ENCODE measurements at places on chromosomes 2 and 18.

GRCh38 chr2:64426183-64426952, 27.6 kb upstream of the LGALSL start:
- DNase-seq: no peak

- no peak for DNase-seq
Measured at GRCh38 chr2:12127638-12128037, 381.2 kb downstream of the LPIN1 start.

DNA sequence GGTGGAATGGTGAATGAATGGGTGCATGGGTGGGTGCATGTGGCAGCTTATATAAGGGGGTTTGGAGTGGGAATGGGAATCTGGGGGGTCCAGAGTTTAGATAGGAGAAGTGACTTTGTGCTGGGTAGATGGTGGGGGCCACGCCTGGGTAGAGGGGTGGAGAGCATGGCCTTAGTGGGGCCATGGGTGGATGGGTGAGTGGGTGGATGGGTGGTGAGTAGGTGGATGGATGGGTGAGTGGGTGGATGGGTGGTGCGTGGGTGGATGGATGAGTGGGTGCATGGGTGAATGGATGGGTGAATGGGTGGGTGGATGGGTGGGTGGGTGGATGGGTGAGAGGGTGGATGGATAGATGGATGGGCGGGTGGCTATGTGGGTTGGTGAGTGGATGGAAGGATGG, 53.9 kb downstream of the MYO7B start:
- DNase-seq: no peak

DNA sequence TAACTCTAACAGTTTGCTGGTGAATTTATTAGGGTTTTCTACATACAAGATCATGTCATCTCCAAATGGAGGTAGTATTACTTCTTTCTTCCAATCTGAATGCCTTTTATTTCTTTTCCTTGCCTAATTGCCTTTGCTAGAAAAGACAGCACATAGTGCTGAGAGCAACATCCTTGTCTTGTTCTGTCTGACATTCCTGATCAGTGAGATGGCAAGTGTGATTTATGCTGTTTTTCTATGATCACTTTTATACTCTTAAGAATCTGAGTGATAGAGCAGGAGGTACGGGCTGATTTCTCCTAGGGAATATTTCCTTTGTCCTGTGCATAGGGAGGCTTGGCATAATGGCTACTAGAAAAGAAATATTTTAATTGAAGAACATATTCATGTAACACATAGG, 17.3 kb downstream of the LYPD6B start:
- DNase-seq: no peak

DNA sequence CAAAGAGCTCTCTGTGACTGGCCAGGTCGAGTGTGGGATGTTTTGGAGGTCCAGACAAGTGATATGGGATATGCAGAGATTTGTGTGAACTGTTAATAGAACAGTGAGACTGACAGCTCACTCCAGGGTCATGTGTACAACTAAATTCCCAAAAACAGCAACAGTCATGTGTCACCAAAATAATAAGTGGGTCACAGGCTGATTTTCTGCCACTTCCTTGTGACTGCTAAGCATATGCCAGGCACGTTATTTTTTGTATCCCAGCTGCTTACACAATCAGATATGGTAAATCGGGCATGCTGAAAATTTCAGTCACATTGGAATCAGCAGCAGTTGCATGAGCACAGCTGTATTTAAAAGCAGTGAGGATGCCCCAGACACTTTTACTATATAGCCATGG, 198.7 kb downstream of the PTGR3 start:
- no peak for DNase-seq

DNA sequence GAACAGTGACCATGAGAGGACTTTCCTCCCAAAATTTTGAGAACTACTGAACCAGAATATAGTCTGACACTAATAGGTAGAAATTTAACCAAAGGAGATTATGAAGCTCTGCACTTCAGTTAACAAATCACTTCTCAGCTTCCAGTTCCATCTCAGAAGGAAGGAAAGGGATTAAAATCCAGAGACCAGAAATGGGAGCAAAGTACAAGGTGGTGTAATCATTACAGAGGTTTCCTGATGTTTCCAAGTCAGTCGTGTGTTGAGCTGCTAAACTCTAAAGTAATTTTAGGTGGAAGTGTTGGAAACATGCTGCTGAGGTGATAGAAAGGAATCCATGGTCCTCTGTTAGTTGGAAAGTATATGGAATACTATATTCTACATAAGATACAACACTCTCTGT, 10.8 kb downstream of the TYMS start:
- no peak for DNase-seq

DNA sequence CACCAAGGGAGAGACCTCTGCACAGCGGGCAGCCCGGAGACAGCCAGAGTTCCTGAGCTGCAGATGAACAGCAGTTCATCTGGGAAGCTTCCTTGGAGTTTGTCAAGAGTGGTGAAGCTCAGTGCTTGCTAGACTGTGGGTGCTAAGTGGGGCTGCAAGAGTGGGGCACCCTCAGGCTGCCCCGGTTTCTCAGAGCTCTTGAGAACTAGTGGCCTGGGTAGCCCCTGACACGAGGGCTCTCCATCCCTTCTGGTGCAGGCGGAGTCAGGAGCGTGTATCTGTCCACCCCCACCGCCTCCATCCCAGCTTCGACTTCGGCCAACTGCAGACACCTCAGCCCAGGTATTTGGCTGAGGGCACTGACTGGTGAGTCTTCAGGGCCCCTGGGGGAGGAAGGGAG, 222.0 kb downstream of the LOXHD1 start:
- no peak for DNase-seq

- DNase-seq: no peak
Measured at GRCh38 chr2:148350199-148350598, 294.4 kb upstream of the EPC2 start.

- no peak for DNase-seq
Measured at GRCh38 chr18:25126751-25127150, 225.2 kb downstream of the ZNF521 start.

Data from femur (tissue), 1 donor.